ENCODE measurements at places on chromosomes 11 and 22.

GRCh38 chr22:28141614-28142013, 222.6 kb upstream of the PITPNB start:
- DNase-seq: no peak

DNA sequence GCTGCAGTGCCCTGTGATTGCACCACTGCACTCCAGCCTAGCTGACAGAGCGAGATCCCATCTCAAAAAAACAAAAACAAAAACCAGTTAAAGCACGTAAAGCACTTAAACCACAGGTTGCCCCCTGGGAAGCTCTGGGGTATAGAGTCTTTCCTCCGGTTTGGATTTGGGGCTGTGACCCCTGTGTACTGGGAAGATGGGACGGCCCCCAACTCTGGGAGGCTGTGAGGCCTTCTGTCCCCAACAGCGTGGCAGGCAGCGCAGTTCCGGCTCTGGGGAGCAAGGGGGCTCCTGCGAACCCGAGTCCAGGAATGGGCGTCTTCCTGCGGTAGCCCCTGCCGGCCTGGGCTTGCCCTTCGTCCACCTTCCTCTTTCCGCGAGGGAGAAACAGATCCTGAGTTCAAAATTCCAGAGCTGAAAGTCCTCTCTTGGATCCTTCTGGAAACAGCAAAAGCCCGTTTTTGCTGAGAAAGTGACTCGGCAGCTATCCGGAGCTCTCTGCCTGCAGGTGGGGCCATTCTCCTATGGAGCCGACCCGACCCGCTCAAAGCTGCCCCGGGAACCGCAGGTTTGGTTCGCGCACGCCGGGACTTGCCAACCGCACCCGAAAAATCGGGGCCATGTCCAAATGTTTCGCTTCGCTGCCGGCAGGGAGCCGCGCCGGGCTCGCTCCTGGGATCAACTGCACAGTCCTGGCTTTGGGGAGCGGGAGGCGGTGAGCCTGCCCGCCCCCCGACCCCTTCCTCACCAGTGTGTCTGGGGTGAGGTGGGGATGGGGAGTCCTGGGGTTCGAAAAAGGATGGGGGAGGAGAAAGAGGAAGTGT, 36.3 kb upstream of the POLA2 start:
- no peak for DNase-seq

DNA sequence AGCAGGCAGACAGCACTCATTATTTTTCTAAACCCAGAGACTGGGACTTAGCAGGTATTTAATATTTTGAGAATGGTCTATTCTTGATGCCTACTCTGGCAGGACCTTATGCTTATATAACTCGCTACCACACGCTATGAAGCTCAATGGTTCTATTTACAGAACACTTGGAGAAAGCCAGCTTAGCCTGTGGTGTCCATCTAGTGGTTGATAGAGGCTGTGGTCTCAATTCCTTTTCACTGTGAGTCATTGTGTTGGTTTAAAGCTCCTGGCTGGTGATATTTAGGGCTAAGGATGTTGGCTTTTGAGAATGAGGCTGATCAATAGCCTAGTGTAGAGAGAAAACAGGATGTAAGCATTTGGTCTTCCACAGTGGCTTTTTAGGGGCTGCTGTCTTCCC, 206.4 kb downstream of the DBX1 start:
- DNase-seq: peak; percentile 34

GRCh38 chr22:22605074-22605404, 39.4 kb upstream of the GGTLC2 start:
- DNase-seq: no peak

GRCh38 chr11:304061-304506, 3.5 kb upstream of the IFITM2 start:
- DNase-seq: no peak

All from NCI-H1092 (cell line).